ENCODE measurements at places on chromosomes 16 and 17.

DNA sequence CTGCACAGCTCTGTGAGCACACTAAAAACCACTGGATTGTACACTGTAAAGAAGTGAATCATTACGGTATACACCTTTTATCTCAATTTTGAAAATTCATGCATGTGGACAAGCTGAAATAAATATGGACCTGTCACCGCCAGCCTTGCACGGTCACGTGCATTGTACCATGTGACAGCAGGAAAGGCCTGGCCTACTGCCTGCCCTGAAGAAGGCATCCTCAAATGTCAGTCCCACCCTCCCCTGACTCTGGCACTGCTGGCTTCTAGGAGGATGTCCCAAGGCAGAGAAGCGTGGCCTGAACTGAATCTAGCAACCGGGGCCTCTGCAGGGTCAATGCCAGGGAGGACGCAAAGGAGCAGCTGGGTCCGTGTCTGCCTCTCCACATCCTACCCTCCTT, 34.6 kb downstream of the SLC38A8 start:
- DNase-seq, result no peak

- DNase-seq, result no peak
Observed at GRCh38 chr17:20232611-20233010, 223.5 kb downstream of the SPECC1 start.

DNA sequence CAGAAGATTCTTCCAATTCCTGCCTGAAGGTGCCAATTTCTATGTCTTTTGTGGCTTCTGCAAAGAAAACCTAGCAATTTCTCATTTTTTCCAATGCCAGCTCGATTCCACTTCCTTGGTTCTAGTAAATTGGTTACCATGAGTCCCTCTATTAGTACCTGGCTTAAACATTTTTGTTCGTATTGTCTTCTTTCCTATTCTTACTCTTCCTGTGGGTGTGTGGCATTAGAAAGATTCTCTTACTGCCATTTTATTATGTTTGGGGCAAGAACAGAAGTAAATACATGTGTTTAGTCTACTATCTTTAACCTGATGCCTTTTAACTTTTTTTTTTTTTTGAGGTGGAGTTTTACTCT, 20.3 kb upstream of the MAPK3 start:
- DNase-seq, result no peak

- no peak for DNase-seq
Observed at GRCh38 chr16:66580605-66581209, 1.4 kb downstream of the CMTM2 start.

DNA sequence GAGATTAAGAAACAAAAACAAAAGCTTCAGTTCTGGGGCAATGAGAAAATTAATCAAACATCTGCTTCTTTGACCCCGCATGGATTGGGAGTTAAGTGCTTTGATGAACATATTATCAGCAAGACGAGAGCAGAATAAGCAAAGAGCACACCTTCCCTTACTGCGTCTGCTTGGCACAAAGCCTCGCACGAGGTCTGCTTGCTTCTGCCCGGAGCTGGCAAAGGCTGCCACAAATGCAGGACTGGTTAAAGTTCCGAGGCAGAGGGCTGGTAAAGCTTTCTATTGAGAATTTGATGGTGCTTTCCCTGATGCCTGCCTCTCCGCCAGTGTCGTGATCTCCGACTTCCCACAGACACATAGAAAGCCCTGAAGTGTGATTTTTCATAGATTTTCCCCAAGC, 17.0 kb downstream of the VAT1L start:
- no peak for DNase-seq

Measured in NCI-H1436 treated with DMSO at 0.1 percent for 48 hours (cell line).